ENCODE measurements at places on chromosomes 6 and 20.
A peak's percentile ranks its signal among the peaks of the same experiment; 100 is the strongest.

- no peak overlapping the region for H3K4me3 ChIP-seq
- no peaks in the 10 kb centered on the region for H3K27me3 ChIP-seq
- H3K4me1 ChIP-seq: no peaks in the 10 kb centered on the region
- H3K27ac ChIP-seq: no peak overlapping the region
- DNase-seq: no peak
Measured at GRCh38 chr6:120671519-120671918, 662.8 kb downstream of the TBC1D32 start.

DNA sequence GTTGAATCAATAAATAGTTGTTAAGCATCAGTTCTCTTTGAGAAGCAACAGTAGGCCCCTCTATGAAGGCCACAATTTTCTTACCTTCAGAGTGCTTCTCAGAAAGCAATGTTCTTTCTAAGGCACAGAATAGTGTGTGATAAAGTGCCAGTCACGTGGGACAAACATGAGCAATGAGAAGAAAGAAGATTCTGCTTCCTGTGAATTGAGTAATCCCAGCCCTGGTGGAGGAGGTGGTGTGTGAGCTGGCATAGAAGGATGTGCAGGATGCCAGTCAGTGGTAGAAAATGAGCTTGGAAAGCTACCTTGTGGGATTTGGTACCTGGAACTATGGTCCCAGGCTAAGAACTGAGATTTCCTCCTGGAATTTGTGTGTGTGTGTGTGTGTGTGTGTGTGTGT, 21.7 kb downstream of the KIZ start:
- no peak overlapping the region for H3K27ac ChIP-seq
- H3K4me3 ChIP-seq: no peak overlapping the region
- no peaks in the 10 kb centered on the region for H3K4me1 ChIP-seq

DNA sequence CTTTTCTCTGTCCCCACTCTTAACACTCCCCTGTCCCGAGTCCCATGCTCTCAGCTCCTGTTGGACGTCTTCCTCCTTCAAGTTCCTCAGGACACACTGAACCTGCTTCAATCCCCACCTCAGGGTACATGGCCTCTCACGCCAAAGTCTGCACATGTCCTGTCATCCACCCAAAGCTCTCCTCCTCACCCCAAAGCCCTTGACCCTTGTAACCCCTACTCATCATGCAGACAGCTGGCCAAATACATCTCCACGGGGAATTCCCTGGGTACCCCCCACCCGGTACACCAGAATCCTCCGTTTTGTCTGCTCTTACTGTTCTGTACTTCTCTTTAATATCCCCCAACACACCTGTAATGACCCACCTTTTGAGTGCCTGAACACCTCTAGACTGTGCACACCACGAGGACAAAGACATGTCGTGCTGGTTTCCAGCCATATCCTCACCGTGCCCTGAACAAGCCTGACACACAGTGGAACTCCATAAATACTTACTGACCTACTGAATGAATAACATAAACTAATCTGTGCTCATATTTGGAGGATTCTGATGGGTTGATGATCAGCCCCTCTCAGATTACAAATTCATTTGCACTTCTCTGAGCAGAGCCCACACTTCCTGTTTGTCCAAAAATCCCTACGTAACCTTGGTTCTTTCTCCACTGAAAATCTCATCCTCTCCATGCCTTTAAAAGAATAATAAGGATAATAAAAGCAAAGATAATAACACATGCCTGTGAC, 66.8 kb upstream of the EYA2 start:
- no peaks in the 10 kb centered on the region for H3K4me1 ChIP-seq
- no peak for DNase-seq
- peaks cover 15% of the 10 kb centered on the region for H3K27me3 ChIP-seq
- H3K36me3 ChIP-seq: no peaks in the 10 kb centered on the region
- no peak overlapping the region for H3K4me3 ChIP-seq

- no peak overlapping the region for H3K4me3 ChIP-seq
- H3K4me1 ChIP-seq: no peaks in the 10 kb centered on the region
- peaks cover 16% of the 10 kb centered on the region for H3K27me3 ChIP-seq
- H3K27ac ChIP-seq: no peak overlapping the region
- H3K36me3 ChIP-seq: no peaks in the 10 kb centered on the region
Measured at GRCh38 chr6:84424956-84425355, 197.5 kb upstream of the CEP162 start.

GRCh38 chr6:28988536-28989311, 16.4 kb downstream of the ZNF311 start:
- H3K36me3 ChIP-seq: no peaks in the 10 kb centered on the region
- H3K27ac ChIP-seq: peak overlapping the region; percentile 48
- peak; percentile 84 for DNase-seq
- H3K4me1 ChIP-seq: peaks cover 16% of the 10 kb centered on the region

DNA sequence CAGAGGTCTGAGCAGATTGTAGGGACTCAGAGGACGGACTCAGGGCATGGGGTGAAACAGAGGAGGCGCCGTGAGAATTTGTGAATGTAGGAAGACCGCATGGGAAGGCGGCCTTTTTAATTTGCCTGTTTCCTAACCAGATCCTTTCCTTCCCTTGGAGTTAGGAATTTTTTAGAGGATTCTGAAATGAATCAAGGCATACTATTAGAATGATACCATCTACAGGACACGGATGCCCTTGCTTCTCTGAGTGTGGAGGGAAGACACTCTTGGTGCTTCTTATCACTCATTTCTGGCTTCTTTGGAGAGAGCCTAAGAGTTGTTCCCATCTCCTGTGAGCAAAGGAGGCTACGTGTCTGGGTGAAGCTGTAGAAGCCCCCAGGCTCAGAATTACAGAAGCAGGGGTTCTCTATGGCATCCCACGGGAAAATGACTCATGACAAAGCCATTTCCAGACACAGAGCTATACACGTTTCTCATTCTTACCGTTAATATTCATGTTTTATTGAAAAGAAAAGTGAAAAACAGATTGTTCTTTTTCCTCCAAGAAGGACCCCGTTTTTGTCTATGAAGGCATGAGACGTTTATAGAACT, 148.5 kb downstream of the EDN3 start:
- no peak overlapping the region for H3K4me3 ChIP-seq
- no peaks in the 10 kb centered on the region for H3K36me3 ChIP-seq
- H3K4me1 ChIP-seq: no peaks in the 10 kb centered on the region
- no peak overlapping the region for H3K27ac ChIP-seq

DNA sequence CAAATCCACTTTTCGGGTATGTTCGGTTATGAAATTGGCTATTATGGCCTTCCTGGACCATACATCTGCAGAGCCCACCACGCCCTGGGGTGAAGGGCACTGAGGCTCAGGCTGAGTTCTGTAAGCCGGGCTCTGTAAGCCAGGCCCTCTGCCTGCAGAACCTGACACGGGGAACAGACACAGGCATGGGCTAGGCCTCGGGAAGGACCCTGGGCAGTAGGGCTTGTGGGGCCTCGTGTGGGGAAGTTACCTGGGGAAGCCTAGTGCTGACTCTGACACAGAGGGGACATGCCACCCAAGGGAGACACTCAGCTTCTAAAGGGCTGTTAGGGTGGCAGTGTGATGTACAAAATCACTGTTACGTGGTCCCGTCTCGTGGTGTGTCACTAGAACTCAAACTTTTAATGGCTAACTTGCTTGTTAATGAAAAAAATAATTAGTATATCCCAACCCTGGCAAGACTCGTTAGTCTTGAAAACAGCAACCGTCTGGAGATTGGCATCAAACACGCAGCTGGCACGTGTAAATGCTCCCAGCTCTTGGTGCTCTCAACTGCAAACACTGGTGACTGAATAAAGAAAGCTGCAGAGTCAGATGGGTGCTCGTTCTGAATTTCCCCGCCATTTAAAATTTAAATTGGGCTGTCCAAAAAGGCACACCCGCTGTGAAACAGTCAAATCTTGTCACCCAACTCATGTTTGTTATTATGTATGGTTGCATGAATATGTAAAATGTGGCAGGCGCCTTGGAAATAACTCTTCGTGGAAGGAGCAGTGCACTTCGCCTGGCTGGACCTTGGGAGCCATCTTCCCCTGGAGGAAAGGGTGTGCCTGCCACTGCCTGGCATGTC, 23.6 kb upstream of the TCFL5 start:
- peaks cover 7% of the 10 kb centered on the region for H3K4me1 ChIP-seq
- H3K27ac ChIP-seq: no peak overlapping the region
- no peaks in the 10 kb centered on the region for H3K27me3 ChIP-seq
- peaks cover 6% of the 10 kb centered on the region for H3K36me3 ChIP-seq
- no peak overlapping the region for H3K4me3 ChIP-seq

- no peak overlapping the region for H3K27ac ChIP-seq
- DNase-seq: no peak
- H3K4me1 ChIP-seq: no peaks in the 10 kb centered on the region
- no peak overlapping the region for H3K4me3 ChIP-seq
Measured at GRCh38 chr6:167802339-167802738, 24.4 kb upstream of the AFDN start.

DNA sequence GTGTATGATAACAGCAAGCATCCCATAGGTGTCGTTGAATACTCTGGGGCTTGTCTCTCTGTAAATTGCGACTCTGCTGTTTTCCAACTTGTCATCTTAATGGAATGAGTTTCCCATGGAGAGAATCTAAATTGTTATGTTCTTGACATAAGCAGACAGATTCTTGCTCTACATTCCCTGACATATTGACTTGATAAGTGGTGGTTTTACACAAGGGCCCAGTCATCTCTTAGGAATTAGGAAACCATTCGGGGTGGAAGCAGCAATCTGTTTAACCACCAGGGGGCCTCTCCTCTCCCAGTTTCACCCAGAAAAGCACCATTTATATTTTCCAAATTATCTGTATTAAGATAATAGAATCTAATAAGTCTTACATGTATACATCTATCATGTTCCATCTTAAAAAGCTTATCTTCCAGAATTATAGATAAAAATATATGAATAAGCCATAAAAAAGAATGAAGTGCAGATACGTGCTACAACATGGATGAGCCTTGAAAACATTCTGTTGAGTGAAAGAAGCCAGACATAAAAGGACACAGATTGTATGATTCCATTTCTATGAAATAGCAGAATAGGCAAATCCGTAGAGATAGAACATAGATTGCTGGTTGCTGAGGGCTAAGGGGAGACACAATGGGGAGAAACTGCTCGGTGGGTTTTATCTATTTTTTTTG, 23.1 kb upstream of the MROH8 start:
- no peak overlapping the region for H3K4me3 ChIP-seq
- peaks cover 23% of the 10 kb centered on the region for H3K36me3 ChIP-seq
- DNase-seq: no peak
- no peak overlapping the region for H3K27ac ChIP-seq
- no peaks in the 10 kb centered on the region for H3K27me3 ChIP-seq

DNA sequence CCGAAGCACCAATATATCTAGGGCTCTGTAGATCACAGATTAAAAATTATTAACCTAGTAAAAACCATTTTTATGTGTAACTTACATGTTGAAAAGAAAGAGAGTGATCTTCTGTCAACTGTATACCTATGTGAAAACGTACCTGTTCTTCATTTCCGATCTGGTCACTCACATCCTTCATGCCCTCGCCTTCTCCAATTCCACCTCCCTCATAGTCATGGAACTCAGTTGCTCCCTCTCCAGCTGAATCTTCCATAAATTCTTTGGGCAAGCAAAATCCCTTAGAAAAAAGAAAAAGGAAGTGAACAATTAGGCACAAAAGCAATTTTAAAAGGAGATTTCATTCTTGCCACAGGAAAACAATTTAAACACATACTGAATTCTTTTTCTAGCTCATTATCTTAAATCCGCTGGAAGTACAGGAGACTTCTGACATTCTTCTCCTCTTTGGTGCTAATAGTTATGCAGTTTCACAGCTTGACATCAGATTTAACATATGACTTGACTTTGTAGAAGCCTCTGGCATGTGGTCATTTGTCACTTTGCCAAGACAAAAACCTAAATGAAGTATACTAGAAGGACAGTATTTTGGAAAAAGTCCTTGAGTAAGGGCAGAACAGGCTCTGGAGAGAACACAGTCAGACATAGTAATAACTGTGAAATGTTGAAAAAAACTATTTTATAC, 29.5 kb upstream of the LYRM2 start:
- H3K4me3 ChIP-seq: no peak overlapping the region
- H3K27ac ChIP-seq: no peak overlapping the region
- H3K4me1 ChIP-seq: no peaks in the 10 kb centered on the region
- DNase-seq: no peak
